ENCODE measurements at places on chromosomes 3 and 15. TPM values are rescaled to one million over a fixed set of nuclear protein-coding genes. Genes with fewer than 3 reads are reported as not detected.

DNA sequence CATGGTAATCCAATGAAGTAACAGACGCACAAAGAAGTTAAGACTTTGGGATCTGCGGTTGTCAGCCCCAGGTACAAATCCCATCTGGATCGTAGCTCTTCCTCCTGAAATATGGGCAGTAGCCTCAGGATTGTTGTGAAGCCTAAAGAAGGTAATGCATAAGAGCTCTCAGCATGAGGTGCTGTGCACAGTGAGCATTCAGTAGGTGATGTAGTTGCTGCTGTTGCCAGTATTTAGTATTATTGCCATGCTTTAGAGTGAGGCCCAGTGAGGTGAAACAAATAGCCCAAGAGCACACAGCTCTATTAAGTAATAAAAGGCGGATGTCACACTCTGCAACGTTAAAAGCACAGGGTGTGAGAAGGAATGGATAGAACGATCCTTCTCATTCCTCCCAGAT is 225.7 kb downstream of the GABRG3 start:
- DNase-seq = no peak
- H3K27me3 ChIP-seq = no peaks in the 10 kb centered on the region
- no peak overlapping the region for H3K27ac ChIP-seq
- no peak overlapping the region for H3K4me3 ChIP-seq
- H3K4me1 ChIP-seq = no peaks in the 10 kb centered on the region
- no peaks in the 10 kb centered on the region for H3K36me3 ChIP-seq

DNA sequence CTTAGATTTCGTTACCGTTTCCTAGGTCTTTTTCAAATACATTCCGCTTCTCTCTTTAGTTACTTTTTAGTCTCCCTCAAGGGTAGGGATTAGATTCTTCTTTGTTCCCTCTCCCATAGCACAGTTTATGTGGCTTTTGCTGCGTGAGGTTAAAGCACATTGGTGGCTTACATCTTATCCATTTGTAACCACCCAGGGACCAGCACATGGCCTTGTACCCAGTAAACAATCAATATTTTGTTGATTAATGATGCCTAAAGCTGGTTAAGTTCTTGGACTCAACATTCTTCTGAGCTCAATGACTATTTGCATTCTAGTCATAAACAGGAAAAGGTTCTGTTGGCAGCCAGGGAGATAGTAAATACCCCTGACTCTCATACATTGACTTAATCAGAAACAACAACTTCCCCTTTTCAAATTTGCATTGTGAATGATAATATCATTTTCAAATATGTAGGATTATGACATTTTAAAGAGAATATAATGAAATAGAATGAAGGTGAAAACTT is 60.2 kb downstream of the CACNA1D start:
- H3K4me1 ChIP-seq = no peaks in the 10 kb centered on the region
- no peak overlapping the region for H3K27ac ChIP-seq
- H3K4me3 ChIP-seq = no peak overlapping the region
- DNase-seq = no peak
- H3K27me3 ChIP-seq = peaks cover 1% of the 10 kb centered on the region
- H3K36me3 ChIP-seq = no peaks in the 10 kb centered on the region

- peaks cover 7% of the 10 kb centered on the region for H3K36me3 ChIP-seq
- H3K27ac ChIP-seq = no peak overlapping the region
- H3K4me1 ChIP-seq = peaks cover 12% of the 10 kb centered on the region
- DNase-seq = no peak
Measured at GRCh38 chr3:126216416-126216815, 36.0 kb upstream of the ALDH1L1 start.

GRCh38 chr3:106276755-106277612 is 408.2 kb upstream of the CBLB start:
- H3K36me3 ChIP-seq = no peaks in the 10 kb centered on the region
- no peaks in the 10 kb centered on the region for H3K27me3 ChIP-seq
- H3K4me1 ChIP-seq = peaks cover 7% of the 10 kb centered on the region
- DNase-seq = no peak

DNA sequence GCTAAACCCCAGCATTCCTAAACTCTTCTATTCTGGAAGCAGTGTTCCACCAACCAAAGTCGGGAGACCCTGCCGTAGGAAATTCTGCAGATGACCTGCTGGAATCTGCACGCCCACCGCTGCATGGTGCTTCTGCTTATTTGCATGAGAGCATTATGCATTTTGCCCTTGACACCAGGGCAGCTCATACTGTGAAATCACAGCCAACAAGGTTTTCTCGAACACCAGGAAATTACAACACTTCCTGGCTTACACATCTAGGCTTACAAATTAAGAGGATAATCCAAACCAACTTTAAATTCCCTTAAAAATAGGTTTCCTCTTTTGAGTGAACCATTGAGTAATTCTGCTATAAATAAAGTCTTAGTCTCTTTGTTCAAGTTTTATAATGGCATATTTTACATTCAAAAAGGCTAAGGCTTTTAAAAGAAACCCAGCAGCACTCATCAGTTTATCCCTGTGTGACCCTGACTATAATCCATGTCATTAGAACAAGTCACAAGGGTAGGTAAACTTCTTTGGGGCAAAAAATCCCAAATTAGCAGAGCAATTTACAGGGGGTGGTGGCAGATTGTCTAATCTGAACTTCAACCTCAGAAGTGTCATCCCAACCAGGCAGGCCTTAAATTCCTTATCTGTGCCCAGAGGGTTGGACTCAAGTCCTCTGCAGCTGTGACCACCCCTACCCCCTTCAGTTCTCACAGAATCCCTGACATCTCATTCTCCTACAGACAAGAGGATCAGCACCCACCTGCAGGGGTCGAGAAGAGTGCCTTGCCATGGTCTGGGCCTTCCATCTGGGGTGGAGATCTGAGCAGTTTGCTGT is 33.5 kb upstream of the RBP1 start:
- no peaks in the 10 kb centered on the region for H3K4me1 ChIP-seq
- no peaks in the 10 kb centered on the region for H3K27me3 ChIP-seq
- no peak overlapping the region for H3K4me3 ChIP-seq
- no peak overlapping the region for H3K27ac ChIP-seq

DNA sequence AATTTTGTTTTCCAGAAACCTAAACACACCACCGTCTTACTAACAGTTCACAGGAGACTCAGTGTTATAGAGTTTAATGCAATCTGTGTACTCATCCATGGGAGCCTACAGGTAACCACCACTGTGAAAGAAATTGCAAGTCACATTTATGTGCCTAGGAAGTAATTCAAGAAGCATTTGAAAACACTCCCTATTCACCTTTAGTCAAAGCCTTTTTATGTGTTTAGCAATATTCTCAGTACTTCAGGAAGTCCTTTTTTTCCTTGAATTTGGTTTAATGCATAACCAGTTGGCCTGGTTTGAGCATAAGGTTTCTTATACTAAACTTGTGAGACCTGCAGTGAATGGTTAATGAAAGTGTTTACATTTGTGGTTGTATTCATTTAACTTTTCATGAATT is 346.1 kb downstream of the CHST2 start:
- DNase-seq = no peak
- no peaks in the 10 kb centered on the region for H3K4me1 ChIP-seq
- H3K27ac ChIP-seq = no peak overlapping the region
- H3K27me3 ChIP-seq = no peaks in the 10 kb centered on the region
- H3K4me3 ChIP-seq = no peak overlapping the region
- peaks cover 24% of the 10 kb centered on the region for H3K36me3 ChIP-seq

DNA sequence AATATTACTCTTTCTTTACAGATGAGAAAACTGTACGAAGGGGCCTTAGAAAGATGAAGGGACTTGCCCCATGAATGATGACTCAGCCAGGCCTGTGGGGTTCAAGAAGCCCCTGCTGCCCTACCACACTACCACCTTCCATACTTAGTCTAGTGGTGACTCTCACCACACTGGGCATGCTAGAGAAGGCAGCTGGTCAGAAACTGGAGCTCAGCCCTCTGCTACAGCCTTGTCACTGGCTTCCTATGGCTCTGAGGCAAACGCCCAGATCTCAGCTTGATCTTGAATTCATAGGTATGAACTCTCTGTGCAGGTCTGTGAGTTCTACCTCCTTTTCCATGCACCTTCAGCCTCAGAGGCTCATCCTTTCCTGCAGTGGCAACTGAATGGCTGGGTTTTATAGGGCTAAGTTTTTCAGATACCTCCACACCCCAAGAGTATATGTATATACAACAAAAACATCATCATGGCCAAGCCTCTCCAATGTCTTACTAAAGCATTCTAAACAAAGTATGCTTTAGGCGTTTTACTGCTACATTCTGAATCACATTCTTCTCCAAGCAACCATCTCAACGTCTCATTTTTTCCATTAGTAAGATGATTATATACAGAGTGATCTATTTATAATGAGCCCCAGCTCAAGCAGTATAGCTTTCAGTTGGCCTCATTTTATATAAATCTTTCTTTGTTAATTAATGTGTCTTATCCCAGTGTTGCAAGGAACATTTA is 234.1 kb downstream of the GREM1 start:
- H3K4me1 ChIP-seq = no peaks in the 10 kb centered on the region
- no peaks in the 10 kb centered on the region for H3K27me3 ChIP-seq
- no peak for DNase-seq
- no peak overlapping the region for H3K27ac ChIP-seq
- no peak overlapping the region for H3K4me3 ChIP-seq

- peaks cover 41% of the 10 kb centered on the region for H3K4me1 ChIP-seq
- DNase-seq = no peak
- H3K36me3 ChIP-seq = no peaks in the 10 kb centered on the region
- no peaks in the 10 kb centered on the region for H3K27me3 ChIP-seq
- H3K27ac ChIP-seq = peak overlapping the region; percentile 86
Measured at GRCh38 chr3:16849795-16850194, 35.0 kb upstream of the PLCL2 start.

DNA sequence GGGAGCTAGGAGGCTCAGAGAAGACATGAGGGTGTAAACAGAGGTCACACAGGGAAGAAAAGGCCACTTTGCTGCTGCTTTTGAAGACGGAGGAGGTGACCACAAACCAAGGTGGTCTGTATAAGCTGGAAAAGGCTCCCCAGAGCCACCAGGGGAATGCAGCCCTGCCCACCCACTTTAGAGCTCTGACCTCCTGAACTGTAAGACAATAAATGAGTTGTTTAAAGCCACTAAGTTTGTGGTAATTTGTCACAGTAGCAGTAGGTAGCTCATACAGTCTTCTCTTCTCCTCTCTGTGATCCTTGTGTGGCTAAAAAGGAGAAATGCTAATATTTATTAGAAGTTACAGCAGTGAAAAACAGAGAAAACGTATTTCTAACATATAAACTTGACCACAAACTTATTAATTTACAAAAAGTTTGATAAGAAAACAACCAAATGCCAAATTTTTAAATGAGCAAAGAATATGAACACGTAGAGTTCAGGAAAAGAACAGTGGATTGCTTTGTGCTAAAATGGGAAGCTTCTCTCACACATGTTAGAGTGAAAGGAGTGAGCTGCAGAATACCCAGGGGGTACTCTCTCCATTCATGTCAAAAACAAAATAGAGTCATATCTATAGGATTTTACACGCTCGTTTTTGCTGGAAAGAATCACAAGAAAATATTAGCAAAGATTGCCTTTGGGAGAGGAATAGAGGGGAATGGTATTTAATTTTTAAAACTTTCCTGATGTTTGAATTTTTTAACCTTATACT is 71.0 kb downstream of the NOX5 start:
- peaks cover 8% of the 10 kb centered on the region for H3K4me1 ChIP-seq
- no peaks in the 10 kb centered on the region for H3K36me3 ChIP-seq
- DNase-seq = no peak

DNA sequence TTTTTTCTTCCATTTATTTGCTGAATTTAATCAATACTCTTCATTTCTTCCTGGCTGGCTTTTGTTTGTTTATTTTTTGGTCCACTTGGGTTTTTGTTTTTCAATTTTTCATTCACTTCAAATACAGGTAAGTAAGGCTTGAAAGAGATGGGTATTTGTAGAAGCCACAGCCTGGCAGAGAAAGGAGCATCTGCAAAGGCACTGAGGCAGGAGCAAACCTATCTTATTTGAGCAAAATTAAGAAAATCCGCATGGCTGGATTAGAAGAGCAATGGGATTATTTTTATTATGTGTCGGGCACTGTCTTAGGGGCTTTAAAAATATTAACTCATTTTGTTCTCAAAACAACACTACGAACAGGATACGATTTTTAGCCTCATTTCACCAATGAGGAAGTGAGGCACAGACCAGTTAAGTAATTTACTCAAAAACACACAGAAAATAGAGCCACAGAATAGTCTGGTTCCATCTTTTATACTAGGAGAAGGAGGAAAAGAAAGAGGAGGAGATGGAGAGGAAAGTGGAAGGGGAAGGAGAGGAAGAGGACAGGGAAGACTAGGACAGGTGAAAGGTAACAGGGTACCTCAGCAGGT is 35.1 kb upstream of the CCDC80 start:
- H3K4me1 ChIP-seq = peaks cover 37% of the 10 kb centered on the region
- peak overlapping the region; percentile 67 for H3K27ac ChIP-seq
- H3K36me3 ChIP-seq = no peaks in the 10 kb centered on the region
- no peaks in the 10 kb centered on the region for H3K27me3 ChIP-seq
- H3K4me3 ChIP-seq = no peak overlapping the region

- no peak overlapping the region for H3K27ac ChIP-seq
- no peaks in the 10 kb centered on the region for H3K27me3 ChIP-seq
- H3K36me3 ChIP-seq = no peaks in the 10 kb centered on the region
- H3K4me1 ChIP-seq = no peaks in the 10 kb centered on the region
- no peak for DNase-seq
Measured at GRCh38 chr15:37009288-37009687, 91.1 kb downstream of the MEIS2 start.

DNA sequence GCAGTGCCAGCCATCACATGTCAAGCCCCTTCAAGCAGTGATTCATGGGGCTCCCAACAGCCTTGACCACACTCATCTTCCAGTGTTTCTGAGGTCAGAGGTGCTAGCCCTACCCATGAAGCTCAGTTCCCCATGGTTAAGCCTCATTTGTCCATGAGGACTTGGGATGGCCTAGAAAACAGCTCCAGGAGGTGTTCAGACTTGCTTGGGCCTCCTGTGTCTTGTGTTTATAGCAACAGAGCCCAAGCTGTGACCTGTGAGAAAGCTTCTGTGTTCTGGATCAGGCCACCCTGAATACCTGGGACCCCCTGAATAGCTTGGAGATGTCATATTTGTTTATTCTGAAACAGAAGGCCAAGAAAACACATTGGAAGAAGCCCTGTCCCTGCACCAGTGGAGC is 36.7 kb downstream of the LARP6 start:
- no peaks in the 10 kb centered on the region for H3K4me1 ChIP-seq
- no peaks in the 10 kb centered on the region for H3K36me3 ChIP-seq
- no peak for DNase-seq
- no peak overlapping the region for H3K27ac ChIP-seq

GRCh38 chr3:46228260-46229242 is 13.7 kb upstream of the CCR3 start:
- peaks cover 22% of the 10 kb centered on the region for H3K4me1 ChIP-seq
- H3K4me3 ChIP-seq = no peak overlapping the region
- DNase-seq = no peak
- H3K27ac ChIP-seq = no peak overlapping the region

- no peaks in the 10 kb centered on the region for H3K4me1 ChIP-seq
- H3K27ac ChIP-seq = no peak overlapping the region
- H3K27me3 ChIP-seq = peaks cover 4% of the 10 kb centered on the region
Measured at GRCh38 chr15:81256916-81257315, 60.2 kb downstream of the IL16 start.

GRCh38 chr3:123286308-123287023 is 84.7 kb downstream of the SEC22A start:
- no peak overlapping the region for H3K27ac ChIP-seq
- no peak overlapping the region for H3K4me3 ChIP-seq
- H3K27me3 ChIP-seq = peaks cover 28% of the 10 kb centered on the region
- peak; percentile 19 for DNase-seq
- no peaks in the 10 kb centered on the region for H3K36me3 ChIP-seq

The POC1A gene
- 1.2 TPM for total RNA-seq

The STARD9 gene
- 13.7 TPM for total RNA-seq

The TUSC7 gene
- not detected for total RNA-seq

The ALAS1 gene
- 16.2 TPM for total RNA-seq

The TTC23 gene
- total RNA-seq = 0.30 TPM

The HIGD2B gene
- total RNA-seq = not detected

The SNRK gene
- 206 TPM for total RNA-seq

The NOX5 gene
- 0.05 TPM for total RNA-seq

The B4GALT4 gene
- total RNA-seq = 13.2 TPM

The SUCLG2 gene
- total RNA-seq = 64.6 TPM

All from naive thymus-derived CD8-positive, alpha-beta T cell (primary cell).